Activated CD4-positive, alpha-beta T cell treated with anti-CD3 and anti-CD28 coated beads for 24 hours (primary cell): ENCODE measurements at places on chromosomes 5 and 9.

DNA sequence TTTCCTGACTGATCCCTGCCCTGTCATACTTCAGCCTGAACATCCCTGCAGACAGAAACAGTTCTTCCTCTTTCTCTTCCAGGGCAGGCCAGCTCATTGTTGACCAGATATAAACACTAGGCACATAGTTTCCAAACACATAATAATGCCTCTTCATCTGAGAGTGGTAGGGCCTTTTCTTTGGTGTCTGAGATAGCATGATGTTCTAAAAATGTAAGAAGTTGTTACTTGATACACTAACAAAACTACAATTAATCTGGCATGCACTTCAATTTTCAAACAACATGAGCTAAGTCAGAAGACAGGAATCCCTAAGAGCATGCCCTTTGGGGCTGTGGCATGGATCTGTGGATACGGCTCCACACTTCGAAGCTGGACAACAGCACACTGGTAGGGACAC is 246.6 kb downstream of the SPOCK1 start:
- no peak for DNase-seq

GRCh38 chr5:142360607-142361120 is 35.8 kb upstream of the SPRY4 start:
- no peak for DNase-seq

- DNase-seq, result no peak
Observed at GRCh38 chr5:126003309-126003708, 419.9 kb upstream of the GRAMD2B start.

DNA sequence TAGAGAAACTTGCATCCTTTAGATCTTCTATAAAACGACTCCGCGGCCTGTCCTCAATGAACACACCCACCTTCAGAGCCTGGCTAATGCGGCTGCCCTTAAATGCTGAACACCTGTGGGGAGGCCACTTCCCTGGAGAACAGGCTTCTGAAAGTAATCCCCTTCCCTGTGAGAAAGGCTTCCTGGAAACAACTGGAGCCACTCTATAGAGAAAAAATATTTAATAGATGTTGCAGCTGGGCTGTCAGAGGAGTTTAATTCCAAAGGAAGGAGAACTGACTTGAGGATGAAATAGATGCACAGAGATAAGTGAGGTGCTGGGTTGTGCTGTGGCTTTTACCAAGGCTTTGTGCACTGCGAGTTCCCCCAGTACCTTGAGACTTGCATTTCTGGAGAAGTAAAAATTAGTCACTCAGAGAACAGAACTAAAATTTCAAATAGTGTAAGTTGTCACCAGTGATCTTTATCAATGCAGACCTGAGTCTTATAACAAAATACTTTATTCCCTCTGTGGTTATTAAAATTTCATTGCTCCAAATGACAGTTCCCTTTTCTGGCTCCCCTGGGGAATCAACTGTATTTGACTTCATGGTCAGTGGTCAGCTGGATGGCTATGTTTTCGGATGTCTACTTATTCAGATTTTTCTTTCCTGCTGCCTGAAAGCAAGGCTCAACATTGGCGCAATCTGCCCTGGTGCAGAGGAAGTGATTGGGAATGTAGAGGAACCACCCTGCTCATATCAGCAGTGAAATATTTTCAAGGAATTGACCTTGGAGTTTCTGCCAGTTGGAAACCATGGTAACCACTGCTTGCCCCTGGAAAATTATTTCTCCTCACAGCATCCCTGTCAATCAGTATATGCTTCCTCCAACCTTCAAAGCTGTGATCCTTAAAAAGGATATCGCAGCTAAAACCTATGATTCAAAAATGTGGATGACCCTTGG is 238.8 kb downstream of the SMARCA2 start:
- DNase-seq, result no peak

- no peak for DNase-seq
Observed at GRCh38 chr5:57824047-57824446, 341.4 kb upstream of the ACTBL2 start.

DNA sequence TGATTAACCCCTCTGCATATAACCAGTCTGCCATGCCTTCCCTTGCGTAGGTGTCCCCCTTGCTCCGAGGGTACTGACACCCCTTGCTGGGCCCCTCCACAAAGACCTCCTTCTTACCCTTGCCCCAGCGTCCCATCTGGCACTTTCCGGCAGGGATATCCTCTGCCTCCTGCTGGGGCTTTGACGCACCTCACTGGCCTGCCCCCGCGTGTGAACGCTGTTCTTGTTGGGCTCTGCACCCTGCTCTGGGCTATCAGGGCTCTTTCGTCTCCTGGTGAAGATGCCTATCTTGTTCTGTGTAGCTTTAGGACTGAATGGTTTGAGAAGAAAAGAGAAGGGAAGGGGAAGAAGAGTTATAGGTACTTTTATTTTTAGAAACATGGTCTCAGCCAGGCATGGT is 53.0 kb downstream of the SUB1 start:
- no peak for DNase-seq

- no peak for DNase-seq
Observed at GRCh38 chr5:125987677-125988255, 435.4 kb upstream of the GRAMD2B start.

DNA sequence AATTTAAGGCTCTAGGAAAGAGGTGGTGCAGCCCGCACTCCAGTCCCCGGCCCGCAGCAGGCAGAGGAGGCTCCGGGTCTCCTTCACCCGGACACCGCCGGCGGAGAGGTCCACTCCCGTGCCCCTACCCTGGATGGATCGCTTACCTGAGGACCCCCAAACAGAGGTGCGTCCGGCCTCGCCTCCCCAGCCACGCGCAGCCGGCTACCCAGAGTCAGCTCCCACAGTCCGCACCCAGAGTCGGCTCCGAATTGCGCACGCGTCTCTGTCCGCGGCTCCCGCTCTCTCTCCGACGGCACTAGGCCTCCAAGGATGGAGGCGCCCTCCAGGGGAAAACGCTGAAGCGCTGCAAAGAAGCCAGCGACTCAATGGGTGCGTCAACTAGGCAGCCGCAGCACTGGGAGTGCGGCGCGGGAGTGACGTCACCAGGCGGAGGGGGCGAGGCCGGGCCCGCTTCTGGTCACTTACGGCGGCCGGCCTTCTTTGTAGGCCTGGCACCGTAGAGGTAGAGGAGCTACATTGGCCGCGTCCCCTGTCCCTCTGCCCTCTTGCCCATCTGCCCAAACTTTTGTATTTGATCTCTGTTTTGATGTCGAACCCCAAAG is at the start of gene ELP1:
ELP1 (minus strand) TSS at position 407 of the 605 bp plus-strand sequence. CDS start 2,978 bp downstream, outside the sequence.
- peak; percentile 84 for DNase-seq

GRCh38 chr5:67925511-67925910 is 290.0 kb upstream of the PIK3R1 start:
- DNase-seq, result no peak

DNA sequence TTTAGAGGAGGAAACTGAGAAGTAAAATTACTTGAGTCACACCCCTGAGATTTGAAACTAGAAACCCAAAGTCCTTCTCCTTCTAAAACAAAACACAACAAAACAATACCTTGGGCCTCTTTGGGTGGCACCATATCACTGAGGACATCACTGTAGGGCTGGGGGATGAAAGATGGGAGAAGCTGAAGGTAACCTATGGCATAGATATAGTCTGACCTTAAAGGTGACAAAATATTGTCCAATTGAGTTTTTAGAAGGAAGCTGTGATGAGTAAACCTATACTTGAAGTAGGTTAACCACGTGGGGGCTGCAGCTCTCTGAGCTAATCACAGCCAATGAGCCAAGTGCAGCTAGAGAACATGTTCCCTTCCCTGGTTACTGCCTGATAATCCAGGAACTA is 167.4 kb upstream of the CD180 start:
- no peak for DNase-seq

DNA sequence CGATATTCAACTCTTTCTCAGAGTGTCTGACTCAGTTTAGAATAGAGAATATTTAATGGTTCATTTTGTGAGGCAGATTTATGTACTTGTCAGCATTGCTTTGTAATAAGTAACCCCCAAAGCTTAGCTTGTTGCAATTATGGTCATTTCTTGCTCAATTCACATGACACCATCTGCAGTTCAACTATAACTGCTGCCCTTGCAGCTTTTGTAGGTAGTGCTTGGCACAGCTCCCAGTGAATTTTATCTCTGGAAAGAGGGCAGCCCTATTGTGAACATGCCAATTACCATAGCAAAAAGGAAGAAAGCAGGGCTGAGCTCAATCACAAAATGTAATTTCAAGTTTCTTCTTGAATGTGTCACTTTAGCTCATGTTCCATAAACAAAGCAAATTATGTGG is 1587.7 kb upstream of the ACO1 start:
- DNase-seq, result no peak

- no peak for DNase-seq
Observed at GRCh38 chr5:10332301-10332700, 21.2 kb upstream of the MARCHF6 start.

GRCh38 chr5:33937707-33938506 is 1.7 kb downstream of the RXFP3 start:
- no peak for DNase-seq

GRCh38 chr9:114224247-114224610 is 68.9 kb downstream of the COL27A1 start:
- DNase-seq, result no peak

- no peak for DNase-seq
Observed at GRCh38 chr5:128304088-128304487, 220.5 kb downstream of the SLC12A2 start.

DNA sequence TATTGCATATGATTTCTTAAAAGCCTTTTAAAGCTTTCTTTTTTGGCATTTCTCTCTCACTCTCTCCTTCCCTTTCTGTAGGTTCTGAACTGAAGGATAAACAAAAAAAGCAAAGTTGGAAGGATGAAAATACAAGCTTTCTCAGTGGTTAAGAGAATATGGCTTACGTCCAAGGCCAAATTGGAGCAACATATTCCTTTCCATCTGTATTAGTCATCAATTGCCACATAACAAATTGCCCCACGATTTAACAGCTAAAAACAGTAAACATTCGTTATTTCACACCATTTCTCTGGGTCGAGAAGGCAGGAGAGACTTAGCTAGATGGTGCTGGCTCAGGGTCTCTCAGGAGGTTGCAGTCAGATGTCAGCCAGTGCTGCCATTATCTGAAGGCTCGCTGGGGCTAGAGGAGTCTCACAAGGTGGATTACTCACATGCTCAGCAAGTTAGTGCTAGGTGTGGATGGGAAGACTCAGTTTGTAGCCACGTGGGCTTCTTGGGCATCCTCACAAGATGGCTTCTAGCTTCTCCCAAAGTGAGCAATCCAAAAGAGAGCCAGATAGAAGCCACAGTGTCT is 2.0 kb upstream of the ROR2 start:
- DNase-seq, result no peak

DNA sequence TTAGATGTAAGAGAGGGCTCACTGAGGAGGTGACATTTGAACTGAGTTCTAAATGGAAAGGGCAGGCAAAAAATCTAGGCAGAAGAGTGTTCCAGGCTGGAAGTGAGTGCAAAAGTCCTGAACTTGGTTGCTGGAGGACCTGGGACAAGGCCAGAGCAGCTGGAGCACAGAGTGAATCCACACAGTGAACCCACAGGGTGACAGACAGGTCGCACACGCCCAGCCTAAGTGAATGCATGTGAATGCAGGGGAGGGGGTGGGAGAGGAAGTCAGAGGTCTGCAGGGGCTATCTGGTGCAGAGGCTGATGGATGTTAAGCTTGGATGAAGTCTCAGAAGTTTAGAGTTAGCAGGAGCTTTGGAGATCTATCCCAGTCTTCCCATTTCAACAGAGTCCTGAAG is 556 bp upstream of the TTF1 start:
- no peak for DNase-seq

DNA sequence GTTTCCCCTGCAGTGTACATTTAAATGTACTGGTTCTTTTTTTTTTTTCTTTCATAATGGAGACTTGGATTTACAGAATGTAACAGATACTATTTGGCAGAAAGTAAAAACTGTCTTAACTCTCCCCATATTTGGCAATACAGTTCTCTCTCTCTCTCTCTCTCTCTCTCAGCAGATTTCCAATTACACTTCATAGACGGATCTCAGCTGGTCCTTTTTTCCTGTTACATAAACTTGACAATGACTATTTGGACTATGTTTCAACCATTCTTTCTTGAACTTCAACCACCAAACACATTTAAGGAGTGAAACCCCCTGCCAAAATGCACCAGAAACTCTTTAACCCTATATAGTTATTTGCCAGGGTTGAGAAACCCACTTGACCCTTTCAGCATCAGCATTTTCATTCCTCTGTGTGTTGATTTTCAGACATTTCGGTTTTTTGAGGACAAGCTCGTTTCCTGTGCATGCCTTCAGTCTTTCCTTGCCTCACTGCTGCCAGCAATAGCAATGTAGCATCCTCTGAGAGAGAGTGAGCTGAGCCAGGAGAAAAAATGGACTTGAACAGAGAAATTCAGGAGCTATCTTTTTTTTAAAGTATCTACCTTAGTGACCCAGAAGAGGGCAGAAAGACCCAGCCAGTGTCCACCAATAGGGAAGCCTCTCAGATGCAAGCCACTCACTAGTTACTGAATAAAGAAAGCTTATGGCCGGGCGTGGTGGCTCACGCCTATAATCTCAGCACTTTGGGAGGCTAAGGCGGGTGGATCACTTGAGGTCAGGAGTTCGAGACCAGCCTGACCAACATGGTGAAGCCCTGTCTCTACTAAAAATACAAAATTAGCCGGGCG is 26.0 kb upstream of the GNA14 start:
- DNase-seq, result no peak

GRCh38 chr5:56737951-56738606 is 77.3 kb upstream of the MAP3K1 start:
- DNase-seq, result no peak

DNA sequence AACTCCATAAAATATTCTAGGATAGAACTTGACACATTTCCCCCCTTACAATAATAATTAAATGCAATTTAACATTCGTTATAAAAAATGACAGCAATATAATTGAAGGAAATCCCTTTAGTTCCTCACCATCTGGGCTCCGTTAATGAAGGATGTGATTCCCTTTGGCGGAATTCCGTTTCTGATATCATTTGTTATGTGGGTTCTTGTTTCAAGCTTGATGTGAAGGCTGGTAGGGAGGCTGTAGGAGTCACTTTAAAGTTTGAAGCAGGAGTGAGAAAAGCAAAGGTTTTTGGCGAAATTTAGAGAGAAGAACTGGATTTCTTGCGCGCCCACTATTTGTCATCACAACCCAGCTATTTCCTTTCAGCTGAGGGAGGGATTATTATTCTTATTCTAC is 4.0 kb downstream of the RGS7BP start:
- DNase-seq, result no peak

DNA sequence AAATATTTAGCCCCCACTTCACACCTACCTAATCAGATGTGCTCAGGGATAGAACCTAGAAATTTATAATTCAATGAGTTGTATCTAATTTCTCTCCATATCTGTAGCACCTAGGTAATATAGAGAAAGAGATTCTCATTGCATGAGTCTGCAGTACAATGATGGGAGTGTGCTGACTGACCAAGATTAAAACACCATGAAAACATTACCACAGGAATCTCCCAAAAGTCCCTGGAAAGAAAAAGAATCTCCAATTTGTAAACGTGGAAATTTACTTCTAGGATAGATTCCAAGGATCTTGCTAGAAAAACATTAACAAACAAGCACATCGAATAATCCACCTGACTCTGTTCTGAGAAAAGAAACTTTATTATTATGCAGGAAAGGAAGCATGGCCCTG is 45.0 kb upstream of the DMRTA1 start:
- no peak for DNase-seq

DNA sequence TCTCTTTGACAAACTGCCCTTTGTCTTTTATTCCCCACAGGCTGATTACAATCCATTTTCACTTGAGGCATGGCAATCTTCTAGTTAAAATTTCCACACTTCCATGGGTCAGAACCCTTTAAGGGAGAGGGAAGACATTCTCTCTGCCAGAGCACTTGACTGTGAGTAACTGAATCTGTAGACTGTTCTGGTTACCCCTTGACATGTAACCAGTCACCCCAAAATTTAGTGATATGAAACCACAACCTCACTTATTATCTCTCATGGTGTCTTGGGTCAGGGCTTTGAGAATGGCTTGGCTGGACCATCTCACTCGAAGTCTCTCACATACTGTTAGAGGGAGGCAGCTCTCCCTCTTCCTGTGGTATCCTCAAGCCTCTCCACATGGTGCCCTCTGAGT is 14.0 kb downstream of the ITGA2 start:
- DNase-seq, result no peak
